ENCODE measurements at places on chromosomes 13 and 19.
A peak's percentile ranks its signal among the peaks of the same experiment; 100 is the strongest.

DNA sequence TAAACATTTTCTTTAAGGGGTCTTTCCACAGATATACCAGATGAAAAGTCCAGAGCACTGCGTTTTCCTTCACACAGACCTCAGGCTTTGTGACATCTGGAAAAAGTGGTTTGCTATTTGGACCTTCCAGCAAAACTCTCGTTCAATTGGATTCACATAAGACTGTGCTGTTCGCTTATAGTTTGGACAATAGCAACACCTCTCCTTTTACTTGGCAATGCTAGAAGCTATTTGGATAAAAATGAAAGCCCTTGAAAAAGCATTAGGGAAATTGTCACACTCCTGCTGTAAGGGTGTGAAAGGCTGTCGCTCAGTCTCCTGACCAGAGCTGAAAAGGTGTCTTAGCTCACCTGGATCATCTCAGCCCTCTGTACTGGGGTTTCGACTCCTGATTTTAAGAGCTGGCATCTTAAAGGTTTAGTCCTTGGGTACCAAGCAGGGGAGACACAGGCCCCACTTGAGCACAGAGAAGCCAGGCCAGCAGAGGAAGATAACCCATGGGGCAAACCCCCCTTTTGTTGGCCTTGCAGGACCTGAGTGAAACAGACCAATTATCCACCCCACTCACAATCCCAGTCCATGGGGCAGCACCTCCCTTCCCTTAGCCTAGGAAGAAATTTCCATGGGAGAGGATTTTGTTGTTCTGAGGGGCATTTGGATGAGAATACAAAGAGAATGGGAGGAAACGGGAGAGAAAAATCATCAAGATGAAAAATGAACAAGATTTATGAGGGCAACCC lies 257.6 kb downstream of the DLEU7 start:
- DNase-seq = no peak

DNA sequence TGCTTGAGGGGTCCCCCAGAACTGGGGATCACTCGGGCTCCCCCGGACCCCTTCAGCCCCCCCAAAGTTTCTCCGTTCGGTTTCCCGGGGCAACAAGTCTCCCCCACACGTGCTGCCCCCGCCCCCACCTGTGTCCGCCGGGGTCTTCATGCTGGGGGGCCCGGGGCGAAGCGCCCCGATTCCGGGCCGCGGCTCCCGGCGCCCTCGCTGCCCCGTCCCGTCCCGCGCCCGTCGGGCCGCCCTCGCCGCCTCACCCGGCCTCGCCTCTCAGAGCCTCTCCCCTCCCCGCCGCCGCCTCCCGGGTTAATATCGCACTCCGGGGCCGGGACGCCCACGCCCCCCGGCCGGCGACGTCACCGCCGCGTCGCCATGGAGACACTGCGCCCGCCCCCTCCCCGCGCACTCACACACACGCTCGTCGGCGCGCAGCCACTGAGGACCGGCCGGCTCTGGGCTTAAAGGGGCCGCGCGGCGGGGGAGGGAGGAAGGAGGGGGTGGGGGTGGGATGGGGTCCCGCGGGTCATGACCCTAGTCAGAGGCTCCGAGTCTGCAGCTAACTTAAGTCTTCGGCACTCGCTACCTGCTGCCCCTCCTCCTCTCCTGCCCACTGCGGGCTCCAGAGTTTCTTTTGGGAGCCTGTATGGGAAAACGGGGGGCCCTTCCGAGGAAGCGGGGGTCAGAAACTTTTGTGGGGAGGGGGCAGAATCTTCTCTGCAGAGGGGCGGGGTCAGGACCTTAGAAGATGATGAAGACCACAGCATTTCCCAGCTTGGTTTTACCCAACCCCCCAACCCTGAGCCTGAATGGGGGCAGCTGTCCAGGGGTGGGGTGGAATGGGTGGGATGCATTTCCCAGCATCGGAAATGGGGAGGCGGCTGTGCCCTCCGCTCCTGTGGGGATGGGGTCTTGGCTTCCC lies at the start of gene ERF:
TSS of gene ERF (minus strand) at position 279 of the 916 bp plus-strand sequence. CDS start at position 150, 129 bp downstream.
- peak; percentile 92 for DNase-seq

- no peak for DNase-seq
Measured at GRCh38 chr19:7069904-7070226, 362 bp downstream of the ZNF557 start.

DNA sequence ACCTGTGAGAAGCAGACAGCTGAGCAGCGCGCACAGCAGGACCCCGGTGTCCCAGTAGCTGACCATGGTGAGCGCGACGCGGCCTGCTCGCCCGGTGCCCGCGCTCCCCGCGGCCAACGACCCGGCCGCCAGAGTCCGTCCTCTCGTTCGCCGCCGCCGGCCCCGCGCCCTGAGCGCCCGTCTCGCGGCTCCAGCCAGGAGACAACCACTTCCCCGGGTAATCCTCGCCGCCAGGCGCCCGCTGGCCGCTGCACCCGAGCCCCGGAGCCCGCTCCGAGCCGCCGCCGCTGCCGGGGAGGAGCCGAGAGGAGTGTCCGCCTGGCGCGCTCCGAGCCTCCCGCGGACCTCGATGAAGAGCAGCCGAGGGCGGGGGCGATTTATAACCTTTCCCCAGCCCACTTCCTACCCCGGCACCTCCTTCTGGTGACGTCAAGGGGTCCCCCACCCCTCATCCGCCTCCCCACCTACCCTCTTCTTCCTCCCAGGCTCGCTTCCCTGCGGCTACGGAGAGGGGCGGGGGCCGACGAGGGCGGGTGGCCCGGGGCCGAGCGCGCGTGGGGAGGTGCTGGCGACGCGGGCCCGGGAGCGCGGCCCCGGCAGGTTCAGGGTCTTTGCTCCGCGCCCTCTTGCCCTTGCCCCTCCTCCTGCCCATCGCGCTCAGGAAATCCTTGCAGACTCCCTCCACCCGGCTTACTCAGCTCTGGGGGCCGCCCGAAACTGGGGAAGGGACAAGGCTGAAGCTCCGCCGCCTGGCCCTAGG lies at the start of gene FLT1:
TSS of gene FLT1 (minus strand) at position 351 of the 760 bp plus-strand sequence. CDS start at position 66, 285 bp downstream.
- DNase-seq = peak; percentile 30

GRCh38 chr19:46766569-46767317 lies 20.5 kb upstream of the STRN4 start:
- peak; percentile 50 for DNase-seq

DNA sequence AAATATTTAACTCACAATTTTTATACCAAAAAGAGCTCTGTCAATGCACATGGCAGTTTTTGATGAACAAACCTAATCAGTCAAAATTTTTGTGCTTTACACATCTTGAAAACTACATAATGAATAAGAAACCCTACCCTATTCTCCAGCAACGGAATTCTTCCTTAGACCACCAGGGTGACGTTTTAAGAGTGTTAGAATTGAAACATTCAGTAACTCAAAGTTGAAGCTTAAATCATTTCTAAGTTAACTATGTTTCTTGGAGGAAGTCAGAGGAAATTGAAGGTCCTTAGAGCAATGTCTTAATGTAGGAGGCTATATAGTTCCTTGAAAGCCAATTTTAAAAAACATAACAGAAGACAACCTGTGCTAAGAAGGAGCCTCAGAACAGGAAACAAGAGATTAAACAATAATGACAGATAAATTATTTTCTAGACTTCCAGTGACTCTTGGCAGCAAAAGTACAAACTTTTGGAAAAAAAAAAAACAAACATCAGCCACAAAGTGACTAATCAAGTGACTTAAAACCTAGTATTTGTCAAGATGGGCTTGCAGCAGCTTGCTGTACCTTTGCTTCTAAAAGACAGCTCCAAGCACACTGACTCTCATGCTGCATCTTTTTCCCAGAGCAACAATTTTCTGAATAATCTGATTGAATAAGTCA lies 6.2 kb downstream of the SPRY2 start:
- DNase-seq = no peak

DNA sequence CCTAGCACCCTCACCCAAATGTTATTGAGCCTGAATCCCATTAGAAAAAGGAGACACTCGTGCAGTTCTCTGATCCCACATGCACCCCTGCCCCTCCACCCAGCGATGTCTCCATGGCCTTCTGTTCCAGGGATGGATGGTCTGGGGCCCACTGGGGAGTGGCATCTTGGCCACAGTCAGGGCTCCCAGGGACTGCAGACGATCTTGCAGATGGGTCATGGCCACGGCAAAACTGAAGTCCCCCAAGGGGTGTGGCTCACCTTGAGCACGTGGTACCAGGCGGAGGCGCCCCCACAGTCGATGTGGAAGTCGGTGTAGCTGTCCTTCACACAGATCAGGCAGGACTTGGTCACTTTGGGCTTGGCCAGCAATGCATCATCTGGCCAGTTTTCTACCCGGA lies 130.7 kb downstream of the TUBA3C start:
- no peak for DNase-seq

DNA sequence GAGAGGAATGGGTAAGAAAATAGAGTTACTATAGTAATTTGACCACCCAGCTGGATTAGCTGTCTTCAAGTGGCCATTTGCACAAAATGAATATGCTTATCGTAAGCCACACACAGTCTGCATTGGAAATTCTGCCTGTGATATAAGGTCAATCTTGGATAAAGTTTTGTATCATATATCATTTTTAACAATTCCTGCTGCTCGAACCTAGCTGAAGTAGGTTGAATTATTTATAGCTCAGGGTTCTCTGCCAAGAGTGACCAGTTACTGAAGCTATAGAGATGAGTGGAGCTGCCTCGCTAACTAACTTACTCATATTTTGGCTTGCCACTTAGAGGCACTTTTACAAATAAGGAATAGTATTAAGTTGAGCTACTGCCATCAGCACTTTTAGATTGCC lies 220.9 kb downstream of the RGCC start:
- DNase-seq = no peak

GRCh38 chr13:110546926-110547325 lies 14.6 kb downstream of the RAB20 start:
- DNase-seq = peak; percentile 92

DNA sequence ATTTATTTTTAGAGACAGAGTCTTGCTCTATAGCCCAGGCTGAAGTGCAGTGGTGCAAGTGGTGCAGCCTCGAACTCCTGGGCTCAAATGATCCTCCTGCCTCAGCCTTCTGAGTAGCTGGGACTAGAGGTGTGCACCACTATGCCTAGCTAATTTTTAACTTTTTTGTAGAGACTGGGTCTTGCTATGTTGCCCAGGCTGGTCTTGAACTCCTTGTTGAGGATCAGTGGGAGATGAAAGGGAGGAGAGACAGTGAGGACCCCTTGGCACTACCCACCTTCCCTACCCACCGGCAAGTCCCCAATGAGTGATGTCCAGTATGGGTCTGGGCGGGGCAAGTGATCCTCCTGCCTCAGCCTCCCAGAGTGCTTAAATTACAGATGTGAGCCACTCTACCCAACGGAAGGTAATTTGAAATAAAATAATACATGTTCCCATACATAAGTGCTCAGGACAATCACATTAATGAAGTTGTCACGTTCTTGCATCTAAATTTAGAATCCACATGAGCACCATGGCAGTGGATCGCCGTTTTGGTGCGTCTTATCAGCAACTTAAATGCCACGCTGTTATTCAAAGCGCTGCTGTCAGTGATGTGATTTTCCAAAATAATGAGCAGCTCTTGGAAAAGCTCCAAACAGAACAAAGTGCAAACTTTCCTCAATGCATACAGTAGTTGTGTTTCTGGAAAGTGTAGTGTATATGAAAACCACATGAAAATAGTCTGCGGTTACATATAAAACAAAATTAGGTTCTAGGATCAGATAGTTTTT lies 5.9 kb upstream of the ARL11 start:
- no peak for DNase-seq

DNA sequence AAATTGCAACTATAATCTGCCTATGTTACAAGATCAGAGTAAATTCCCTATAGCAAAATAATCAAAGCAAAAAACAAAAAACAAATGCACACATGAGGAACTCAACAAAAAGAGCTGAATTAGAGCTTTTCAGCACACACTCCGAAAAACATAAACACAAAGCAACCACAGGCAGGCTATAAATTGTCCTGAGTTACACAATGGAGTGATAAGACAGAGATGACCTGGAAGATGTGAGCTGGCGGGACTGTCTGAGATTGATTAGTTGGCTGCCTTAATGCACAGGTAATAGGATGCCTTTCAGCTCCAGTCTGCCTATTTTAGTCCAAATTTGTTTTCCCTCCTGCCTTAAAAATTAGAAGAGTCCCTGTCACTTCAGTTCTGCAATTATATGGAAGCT lies 159.0 kb upstream of the FNDC3A start:
- no peak for DNase-seq

- peak; percentile 37 for DNase-seq
Measured at GRCh38 chr19:54152878-54153524, 6.5 kb downstream of the LENG1 start.

- no peak for DNase-seq
Measured at GRCh38 chr13:20411638-20412342, 113.9 kb downstream of the CRYL1 start.

DNA sequence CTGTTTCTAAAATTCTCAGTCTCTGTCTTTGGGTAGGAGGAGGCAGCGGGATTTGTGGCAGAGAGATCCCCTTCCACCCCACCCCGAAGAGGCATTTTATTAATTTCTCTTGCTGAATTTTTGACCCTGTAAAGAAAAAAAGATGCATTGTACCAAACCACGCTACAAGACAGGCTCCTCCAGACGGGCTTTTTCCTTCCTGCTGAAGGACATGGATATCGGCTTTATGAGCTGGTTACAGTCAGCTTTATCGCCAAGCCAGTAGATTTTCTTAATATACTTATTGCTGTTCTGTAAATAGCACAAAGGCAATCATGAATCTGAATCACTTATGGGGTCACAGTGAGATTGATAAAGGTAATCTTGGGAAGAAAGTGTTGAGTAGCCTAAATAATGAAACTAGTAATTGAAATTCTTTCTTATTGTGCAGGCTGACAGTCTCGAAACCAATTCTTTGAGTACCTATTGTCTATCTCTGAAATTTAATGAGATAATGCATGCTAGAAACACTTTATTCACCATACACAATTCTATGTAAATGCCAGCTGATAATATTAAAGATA lies 24.5 kb downstream of the MBNL2 start:
- DNase-seq = no peak

GRCh38 chr13:19601749-19602725 lies 31.4 kb upstream of the MPHOSPH8 start:
- DNase-seq = peak; percentile 40

DNA sequence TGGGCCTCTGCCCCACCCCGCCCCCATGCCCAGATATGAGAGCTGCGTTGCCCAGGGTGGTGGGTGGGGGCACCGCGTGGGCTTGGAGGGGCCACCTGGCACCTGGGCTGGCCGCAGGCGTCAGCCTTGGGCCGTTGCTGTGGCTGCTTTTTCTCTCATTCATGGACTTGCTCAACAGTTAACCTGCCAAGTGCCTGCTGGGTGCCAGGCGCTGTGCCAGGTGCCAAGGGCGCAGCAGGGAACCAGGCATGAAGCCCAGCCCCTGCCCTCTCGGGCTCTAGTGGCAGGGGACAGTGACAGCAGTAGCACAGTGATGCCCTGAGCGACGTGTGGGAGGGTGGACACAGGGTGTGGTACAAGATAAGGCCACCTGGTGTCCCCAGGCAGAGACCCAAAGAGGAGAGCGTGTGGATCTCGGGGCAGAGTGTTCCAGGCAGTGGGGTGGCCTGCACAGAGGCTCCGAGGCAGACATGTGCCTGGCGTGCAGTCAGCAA lies 28.1 kb downstream of the DHX34 start:
- DNase-seq = no peak

GRCh38 chr13:67063036-67063435 lies 167.1 kb downstream of the PCDH9 start:
- no peak for DNase-seq

- DNase-seq = no peak
Measured at GRCh38 chr13:40187324-40187795, 479.1 kb downstream of the FOXO1 start.

- no peak for DNase-seq
Measured at GRCh38 chr13:76556627-76557026, 329.6 kb downstream of the KCTD12 start.

Data from fibroblast of skin of scalp (primary cell).